ENCODE measurements at places on chromosomes 7 and 10. TPM values are rescaled to one million over a fixed set of nuclear protein-coding genes. Genes with fewer than 3 reads are reported as not detected.

GRCh38 chr7:4500812-4501211 is 181.3 kb upstream of the FOXK1 start:
- no peak for DNase-seq

- DNase-seq = no peak
These were observed 60.5 kb upstream of the C10orf90 start for GRCh38 chr10:126730856-126731609.

DNA sequence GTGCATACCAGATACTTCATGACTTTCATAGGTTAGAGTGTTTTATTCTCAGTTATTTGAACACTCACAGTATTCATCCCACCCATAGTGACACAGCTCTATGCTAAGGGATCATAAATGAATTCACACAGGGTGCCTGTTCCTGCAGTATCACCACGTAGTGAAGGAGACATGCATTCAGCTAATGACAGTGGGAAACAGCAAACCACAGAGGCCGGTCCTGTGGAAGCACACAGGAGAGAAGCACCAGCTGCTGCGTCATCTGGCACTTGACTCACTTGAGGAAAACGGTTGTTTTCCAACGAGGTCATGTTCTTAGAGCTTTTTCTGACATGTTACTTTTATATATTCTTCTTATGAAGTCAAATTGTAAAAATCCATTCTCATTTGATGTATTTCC is 73.0 kb downstream of the UBE3C start:
- DNase-seq = no peak

DNA sequence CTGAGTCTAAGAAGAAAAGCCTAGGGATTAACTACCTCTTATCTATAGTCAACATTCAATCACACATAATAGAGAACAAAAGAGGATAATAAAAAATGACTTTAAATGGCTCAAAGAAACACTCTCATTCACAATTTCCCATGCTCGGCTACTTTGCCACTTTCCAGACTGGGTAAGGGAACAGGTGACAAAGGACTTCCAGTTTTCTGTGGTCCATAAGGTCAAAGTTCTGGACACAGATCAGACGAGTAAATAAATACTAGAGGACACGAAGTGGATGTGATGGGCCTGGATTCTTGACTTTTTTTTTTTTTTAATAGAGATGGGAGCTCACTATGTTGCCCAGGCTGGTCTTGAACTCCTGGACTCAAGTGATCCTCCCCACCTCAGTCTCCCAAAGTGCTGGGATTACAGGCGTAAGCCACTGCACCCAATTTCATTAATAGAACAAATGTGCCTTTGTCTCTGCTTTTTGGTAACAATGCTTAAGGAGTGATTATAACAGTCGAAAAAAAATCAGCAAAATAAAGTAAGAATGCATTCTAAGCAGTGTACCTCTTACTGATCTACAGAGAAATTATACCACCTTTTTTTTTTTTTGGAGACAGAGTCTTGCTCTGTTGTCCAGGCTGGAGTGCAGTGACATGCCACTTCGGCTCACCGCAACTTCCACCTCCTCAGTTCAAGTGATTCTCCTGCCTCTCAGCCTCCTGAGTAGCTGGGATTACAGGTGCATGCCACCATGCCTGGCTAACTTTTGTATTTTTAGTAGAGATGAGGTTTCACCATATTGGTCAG is 70.6 kb downstream of the WAPL start:
- DNase-seq = no peak

GRCh38 chr7:106606120-106606519 is 54.8 kb downstream of the CCDC71L start:
- no peak for DNase-seq

DNA sequence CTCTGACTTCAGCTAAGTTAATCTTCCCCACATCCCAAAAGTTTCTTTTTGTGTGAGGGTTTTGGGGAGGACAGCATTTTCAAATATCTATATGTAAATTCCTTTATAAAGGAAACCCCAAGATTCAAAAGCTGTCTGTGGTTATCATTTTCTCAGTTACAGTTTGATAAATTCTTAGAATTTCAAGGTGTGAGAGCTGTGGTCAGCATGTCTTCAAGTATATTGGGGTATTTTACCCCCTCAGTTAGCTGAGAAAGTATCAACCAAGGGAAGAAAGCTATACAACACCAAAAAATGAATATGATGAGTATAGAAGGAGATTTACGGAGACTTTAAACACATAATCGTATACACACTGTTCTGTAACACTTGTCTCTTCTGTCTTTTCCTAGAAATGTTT is 109.2 kb downstream of the SND1 start:
- no peak for DNase-seq

DNA sequence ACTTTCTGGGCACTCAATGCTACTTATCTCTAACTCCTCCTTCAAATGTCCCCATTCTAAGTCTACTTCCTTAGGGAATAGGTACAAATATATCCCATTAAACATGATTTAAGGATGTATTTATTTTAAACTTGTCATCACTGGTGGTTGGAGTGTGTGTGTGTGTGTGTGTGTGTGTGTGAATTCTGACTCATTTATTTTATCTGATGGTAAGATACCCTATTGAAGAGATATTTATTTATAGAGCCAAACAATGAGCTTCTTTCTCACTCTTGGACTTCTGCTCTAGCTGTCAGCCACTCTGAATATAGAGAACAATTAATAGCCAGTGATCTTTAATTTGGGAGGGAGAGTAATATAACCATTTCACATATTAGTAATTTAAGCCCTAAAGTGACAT is 17.8 kb upstream of the MAGI2 start:
- DNase-seq = no peak

GRCh38 chr7:47808321-47808720 is 139.9 kb downstream of the PKD1L1 start:
- no peak for DNase-seq

- no peak for DNase-seq
These were observed 41.6 kb downstream of the BICC1 start for GRCh38 chr10:58554316-58554715.

GRCh38 chr10:70561070-70561469 is 41.5 kb downstream of the PRF1 start:
- DNase-seq = no peak

DNA sequence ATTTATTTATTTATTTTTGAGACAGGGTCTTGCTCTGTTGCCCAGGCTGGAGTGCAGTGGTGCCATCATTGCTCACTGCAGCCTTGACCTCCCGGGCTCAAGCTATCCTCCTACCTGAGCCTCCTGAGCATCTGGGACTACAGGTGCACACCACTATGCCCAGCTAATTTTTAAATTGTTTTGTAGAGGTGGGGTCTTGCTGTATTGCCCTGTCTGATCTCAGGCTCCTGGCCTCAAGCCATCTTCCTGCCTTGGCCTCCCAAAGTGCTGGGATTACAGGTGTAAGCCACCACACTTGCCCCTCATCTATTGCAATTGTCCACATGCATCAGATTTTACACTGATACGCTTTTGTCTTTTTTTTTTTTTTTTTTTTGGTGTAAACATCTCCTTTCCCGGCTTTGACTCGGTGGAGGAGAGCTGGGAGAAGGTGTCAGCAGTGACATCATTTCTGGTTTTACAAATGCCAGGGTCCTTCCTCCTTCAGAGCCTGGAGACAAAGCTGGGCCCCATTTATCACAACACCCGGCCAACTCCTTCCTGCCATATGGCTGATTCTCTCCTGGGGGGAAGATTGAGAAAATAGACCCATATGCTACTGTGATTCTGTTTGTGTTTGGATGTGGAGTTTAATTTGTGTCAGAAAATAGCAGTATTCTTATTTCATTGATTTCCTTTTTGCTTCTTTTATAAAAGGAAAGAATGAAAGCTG is 61.3 kb downstream of the GALNT17 start:
- no peak for DNase-seq

GRCh38 chr10:48543182-48543844 is 61.6 kb downstream of the ARHGAP22 start:
- no peak for DNase-seq

DNA sequence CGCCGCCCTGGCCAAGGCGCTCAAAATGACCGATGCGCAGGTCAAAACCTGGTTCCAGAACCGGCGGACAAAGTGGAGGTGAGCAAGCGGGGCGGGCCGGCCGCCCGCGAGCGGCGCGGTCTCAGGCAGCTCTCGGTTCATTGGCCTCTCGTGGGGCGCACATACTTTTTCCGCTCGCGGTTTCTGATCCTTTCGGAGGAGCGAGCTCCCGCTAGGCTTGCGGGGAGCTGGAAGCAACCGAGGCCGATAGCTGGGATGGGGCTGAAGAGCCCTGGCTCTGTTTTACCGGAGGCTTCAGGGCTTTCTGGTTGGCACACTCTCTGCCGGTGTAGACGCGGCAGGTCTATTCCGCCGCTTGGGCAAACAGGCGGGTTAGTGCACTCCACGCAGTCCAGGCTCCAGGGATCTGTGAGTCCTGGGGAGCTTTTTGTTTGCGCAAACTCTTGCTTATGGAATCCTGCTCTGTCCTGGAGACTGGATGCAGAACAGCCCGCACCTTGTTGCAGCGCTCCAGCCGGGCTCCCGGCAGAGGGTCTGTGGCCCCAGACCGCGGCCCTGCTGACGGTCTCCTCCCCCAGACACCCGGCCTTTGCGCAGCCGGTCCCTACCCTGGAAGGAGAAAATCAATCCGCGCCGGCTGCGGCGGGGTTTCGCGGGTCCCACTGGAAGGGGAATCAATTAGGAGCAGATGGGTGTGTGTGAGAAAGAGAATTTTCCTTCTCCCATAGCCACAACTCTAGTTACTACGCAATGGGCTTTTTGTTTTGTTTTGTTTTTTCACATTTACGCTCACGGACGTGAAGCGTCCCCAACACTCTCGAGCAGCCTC is 3.4 kb downstream of the TLX1 start:
- no peak for DNase-seq

DNA sequence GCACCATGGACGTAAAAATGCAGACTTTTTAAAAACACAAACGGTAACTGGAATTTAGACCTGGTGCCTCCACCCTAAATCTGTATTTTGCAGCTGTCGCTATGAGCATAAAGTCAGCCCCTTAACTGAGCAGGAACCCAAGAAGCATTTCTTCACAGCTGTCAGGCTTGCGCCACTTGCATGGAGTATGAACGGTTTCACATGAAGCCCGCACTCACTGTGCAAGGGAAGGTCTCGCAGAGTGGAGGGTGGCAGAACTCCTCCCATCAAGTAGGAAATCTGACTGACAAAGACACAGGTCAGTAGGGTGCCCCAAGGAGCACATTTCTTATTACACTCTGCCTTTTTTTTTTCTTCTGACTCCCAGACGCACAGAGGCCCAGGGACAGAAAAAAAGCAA is 58.5 kb downstream of the ELMO1 start:
- no peak for DNase-seq

GRCh38 chr7:43727003-43727402 is 2.3 kb downstream of the COA1 start:
- DNase-seq = no peak

GRCh38 chr7:116211913-116212596 is 1.7 kb downstream of the TES start:
- no peak for DNase-seq

Gene ZDHHC6
- total RNA-seq = 56.4 TPM

Gene CHST3
- 0.07 TPM for total RNA-seq

Gene GPER1
- total RNA-seq = not detected

Gene LBX1
- total RNA-seq = not detected

Gene PTF1A
- not detected for total RNA-seq

Gene RARRES2
- total RNA-seq = not detected

Gene UBE2H
- total RNA-seq = 21.5 TPM

Gene VPS50
- total RNA-seq = 22.8 TPM

Gene TUBB8
- not detected for total RNA-seq

All from CD8-positive, alpha-beta memory T cell (primary cell).